ENCODE measurements at places on chromosomes 12 and 14.

DNA sequence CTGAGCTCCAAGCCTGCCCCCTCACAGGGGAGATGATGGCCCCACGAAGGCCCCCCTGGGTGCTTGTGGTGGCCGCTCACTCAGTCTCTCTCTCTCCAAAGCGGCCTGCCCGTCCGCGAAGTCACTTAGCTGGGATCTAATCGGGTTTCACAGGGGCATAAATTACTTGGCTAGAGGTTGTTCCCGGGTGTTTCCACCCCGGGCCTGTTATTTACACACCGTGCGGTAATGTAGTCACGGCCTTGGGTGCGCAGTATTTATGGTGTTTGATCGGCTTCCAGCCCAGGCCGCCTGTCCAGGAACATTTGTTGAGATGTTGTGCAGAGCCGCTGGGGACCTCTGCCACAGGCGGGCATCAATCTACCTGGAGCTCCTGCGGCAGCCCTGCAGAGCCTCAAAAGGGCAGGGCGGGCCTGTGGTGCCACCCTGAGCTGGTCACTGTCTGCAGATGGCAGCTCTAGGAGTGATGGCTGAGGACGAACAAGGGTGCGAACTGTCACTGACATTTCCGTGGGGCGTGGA, 91.2 kb downstream of the KIF26A start:
- DNase-seq, result no peak

GRCh38 chr12:108757856-108758255, 26.5 kb upstream of the CORO1C start:
- no peak for DNase-seq

GRCh38 chr12:69324797-69325466, 23.2 kb upstream of the LYZ start:
- no peak for DNase-seq

- DNase-seq, result no peak
These were observed 4.3 kb upstream of the ASB2 start for GRCh38 chr14:93980456-93981201.

- no peak for DNase-seq
These were observed 618.6 kb upstream of the TMEM132C start for GRCh38 chr12:127648321-127648720.

DNA sequence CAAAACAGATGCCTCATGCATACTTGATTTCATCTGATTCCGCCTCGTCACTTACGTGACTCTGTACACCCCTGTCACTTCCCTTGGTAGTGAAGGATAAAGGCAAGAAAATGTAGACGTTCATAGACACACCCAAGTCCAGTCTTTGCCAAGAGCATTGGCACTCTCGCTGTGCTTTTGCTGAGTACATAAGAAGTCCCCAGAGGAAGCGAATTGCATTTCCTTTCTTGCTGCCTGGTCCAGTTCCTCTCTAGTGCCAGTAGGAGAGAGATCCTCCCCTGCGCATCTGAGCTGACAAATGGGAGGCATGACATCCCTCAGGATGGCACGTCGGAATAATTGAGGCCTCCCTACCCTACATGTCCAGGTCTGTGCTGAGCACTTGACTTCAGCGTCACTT, 21.3 kb upstream of the RIN3 start:
- no peak for DNase-seq

Data from progenitor cell of endocrine pancreas (in vitro differentiated cells).